ENCODE measurements at places on chromosomes 16 and 17.

GRCh38 chr17:58336456-58337209 is 8.0 kb upstream of the TSPOAP1 start:
- DNase-seq: peak; percentile 75

DNA sequence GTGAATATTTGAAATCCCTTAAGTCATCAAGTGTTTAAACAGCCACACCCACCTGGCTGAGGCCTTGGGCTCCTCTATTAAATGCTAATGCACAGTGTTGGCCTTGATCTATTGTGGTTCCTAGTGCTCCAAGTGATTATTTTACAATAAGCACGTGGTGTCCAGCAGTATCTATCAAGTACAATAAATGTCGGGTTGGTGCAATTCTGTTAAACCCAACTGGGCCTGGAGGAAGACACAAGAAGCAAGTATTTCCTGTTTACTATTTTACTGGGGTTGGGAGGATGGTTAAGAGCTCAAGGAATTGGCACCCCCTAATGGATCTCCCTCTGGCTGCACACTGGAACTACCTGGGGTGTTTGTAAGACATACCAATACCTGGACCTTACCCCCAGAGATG is 72.1 kb upstream of the HNF1B start:
- no peak for DNase-seq

- no peak for DNase-seq
These were observed 166.5 kb downstream of the NTN1 start for GRCh38 chr17:9187828-9188227.

- DNase-seq: peak; percentile 31
These were observed 103.7 kb downstream of the GRIN2A start for GRCh38 chr16:10078541-10078949.

- peak; percentile 42 for DNase-seq
These were observed 984 bp downstream of the CENPV start for GRCh38 chr17:16352303-16352666.

- peak; percentile 38 for DNase-seq
These were observed 467.3 kb downstream of the KCNJ2 start for GRCh38 chr17:70636517-70637133.

GRCh38 chr16:74455619-74456289 is 34.5 kb upstream of the CLEC18B start:
- peak; percentile 46 for DNase-seq

- DNase-seq: no peak
These were observed 7.9 kb downstream of the MTMR4 start for GRCh38 chr17:58506354-58507080.

GRCh38 chr17:15171167-15172047 is 93.7 kb downstream of the PMP22 start:
- DNase-seq: peak; percentile 60

DNA sequence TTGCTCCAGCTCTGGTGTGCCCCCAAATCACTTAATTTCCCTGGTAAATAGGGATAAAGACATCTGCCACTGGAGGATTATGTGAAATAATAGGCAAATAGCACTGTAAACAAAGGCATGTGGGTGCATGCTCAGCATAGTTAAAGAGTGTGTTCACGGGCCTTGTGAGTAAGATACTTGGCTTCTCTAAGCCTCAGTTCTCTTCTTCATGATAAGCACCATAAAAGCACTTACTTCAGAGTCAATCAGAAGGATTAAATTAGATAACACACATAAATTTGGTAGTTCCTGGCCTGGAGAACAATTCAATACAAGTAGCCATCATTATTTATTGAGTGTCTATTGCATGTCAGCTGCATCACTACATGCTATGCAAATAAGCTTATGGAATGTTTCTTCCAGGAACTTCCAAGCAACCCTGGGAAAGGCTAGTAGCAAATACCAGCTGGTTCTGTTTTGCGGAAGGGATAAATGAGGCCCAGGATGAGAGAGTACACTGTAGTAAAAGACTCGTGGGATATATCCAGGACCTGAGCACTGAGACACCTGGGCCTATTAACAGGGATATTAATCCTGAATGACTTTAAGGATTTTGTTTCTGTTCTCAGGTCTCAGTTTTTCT is 14.5 kb downstream of the CCL11 start:
- DNase-seq: peak; percentile 28

DNA sequence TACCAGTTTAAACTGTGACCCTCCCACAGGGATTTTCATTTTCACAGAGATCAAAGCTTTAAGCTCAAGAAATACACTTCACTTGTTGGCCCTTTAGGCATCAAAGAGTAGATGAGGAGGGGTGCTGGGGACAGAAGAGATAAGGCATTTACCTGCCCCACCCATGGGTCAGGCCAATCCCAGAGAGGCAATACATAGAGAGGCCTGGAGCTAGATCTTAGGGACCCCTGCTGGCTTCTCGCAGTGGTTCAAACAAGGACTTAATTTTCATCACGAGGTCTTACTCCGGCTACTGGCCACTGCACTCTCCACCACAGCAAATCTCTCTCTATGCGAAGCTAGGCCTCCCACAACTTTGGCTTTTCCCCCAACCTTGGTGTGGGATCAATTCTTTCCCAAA is 46.6 kb downstream of the NOG start:
- no peak for DNase-seq

DNA sequence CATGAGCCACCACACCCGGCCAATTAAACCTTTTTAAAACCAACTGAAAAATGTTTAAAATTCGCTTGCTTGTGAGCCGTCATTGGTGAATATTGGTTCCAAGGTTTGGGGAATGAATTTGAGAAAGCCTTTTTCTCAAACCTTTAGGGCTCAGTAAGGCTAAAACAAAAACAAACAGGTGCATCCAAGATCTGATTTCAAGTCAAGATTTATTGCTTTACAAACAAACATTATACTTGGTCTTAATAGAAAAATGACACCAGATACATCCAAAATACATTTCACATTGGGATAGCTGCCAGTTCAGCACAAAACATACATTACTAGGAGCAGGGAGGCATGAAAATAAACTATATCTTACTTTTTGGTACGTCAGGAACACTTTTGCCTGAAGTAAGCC is 5.4 kb downstream of the C17orf58 start:
- no peak for DNase-seq

DNA sequence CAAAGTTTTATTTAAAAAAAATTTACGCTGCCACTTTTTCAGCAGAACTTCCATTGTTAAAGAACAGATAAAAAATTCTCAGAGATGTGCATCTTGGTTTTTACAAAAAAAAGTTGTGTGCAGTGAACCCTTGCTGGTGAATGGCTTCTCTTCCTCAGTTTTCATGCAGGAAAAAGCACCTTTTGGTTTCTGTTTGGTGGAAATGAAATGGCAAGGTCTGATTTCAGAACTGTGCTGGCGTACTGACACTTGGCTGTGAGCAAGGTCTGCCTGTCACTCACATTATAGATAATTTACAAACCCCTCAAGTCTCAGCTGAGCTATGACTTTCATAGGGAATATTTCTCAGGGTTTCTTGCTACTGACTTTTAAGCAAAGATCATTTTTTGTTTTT is 5.7 kb upstream of the SALL1 start:
- DNase-seq: peak; percentile 19

- DNase-seq: no peak
These were observed 2.7 kb downstream of the KRT36 start for GRCh38 chr17:41486809-41487530.

- no peak for DNase-seq
These were observed 1.4 kb downstream of the TENT4B start for GRCh38 chr16:50154420-50154950.

DNA sequence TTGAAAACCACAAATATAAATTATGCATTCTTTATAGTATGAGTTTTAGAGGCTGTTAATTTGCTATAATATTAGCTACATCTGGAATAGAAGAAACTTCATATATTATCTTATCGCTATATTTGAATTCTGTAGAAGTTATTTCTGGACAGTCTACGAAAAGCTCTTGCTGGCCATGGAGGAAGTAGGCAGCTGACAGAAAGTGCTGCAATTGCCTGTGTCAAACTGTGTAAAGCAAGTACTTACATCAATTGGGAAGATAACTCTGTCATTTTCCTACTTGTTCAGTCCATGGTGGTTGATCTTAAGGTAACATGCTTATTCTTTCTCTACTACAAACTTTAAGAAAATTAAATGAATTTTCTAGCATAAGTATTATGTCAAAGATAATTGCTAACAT is 96.8 kb downstream of the OMG start:
- peak; percentile 41 for DNase-seq

GRCh38 chr17:3683054-3683511 is 12.9 kb downstream of the P2RX5 start:
- no peak for DNase-seq

DNA sequence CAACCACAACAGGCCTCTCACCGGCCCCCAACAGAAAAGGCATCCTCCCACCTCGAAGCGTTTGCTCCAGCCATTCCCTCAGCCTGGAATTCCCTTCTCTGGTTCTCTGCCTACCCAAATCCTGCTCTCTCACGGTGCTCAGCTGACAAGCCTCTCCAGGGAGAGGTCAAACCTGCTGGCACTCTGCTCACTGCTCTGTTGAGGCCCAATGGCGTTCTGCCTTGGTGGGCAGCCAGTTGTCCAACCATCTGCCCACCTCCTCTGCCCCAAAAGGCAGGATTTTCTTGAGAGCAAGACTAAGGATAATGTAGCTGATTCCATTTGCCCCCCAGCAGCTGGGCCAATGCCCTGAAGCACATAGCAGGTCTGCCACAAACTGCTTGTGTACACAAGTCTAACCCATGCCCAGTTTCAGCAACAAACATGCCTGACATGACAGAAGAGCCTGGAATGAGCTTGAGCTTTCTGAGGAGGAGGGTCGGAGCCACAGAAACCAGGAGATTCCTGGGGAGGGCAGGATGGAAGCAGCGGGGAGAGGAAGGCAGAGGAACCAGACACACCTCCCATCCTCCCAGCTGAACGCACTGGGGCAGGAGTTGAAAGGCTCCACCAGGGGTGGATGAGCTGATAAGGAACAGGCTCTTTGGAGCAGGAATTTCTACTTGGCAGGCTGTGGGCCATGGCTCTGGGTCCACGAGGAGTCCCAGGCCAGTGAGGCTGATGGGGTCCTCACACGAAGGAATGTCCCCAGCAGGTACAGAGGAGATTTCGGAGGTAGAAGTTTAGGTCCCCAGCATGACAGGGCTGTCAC is 23.9 kb downstream of the ARHGAP27 start:
- no peak for DNase-seq

DNA sequence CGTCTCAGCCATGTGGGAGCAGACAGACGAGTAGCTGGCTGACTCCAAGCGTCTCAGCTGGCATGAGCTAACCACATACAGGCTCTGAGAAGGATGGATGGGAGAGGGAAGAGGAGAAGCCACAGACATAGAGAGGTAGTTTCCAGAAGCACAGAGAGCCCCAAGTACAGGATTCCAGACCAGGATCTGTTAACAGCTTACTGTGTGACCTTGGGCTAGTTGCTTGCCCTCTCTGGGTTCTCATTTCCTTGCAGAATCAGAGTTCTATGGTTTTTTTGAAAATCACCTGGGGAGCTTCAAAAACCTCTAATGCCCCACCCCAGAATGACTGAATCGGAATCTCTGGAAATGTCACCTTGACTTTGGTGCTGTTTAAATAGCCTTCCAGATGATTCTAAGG is 60.2 kb downstream of the ABCC6 start:
- no peak for DNase-seq

- DNase-seq: peak; percentile 30
These were observed 7.7 kb downstream of the CDH1 start for GRCh38 chr16:68744744-68745280.

DNA sequence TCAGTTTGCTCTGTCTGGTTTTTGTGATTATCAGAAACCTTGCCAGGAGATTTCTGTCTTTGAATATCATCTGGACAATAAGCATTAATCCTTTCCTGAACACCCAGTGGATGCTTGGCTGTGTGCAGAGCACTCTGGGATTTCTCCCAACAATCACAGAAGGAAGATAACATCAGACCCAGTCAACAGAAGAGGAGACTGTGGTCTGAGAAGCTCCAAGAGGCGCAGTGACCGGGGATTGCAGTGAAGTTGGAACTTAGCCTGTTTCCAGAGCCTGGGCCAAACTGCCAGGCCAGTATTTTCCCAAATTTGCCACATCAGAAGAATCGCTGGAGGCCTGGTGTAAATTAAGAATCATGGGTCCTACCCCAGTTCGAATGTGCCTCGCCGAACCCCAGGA is 264.7 kb downstream of the C16orf95 start:
- peak; percentile 77 for DNase-seq

GRCh38 chr17:29016345-29017210 is 10.7 kb upstream of the SEZ6 start:
- no peak for DNase-seq

GRCh38 chr16:23587726-23588125 is 8.4 kb downstream of the NDUFAB1 start:
- DNase-seq: peak; percentile 76

DNA sequence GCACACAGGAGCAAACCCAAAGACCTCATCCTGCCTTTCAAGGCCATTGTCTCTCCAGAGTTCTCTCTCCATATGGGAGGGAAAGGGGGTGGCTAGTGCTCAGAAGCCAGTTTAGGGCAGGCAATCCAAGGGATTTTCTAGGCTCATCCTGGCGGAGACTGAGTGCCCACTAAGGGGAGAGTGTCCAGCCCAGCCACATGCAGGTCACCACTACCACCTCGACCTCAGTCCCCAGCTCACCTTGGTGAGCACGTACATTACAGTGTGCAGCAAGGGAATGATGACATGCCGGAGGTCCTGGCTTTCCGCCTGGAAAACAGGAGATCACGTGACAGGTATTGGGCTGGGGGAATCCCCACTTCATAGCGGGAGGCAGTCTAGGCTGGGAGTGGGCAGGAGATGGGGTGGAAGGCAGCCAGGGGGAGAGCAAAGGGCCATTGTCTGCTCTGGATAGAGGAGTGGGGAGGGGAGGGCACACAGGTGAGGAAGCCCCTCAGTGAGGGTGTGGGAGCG is 29.9 kb downstream of the PIK3R6 start:
- DNase-seq: no peak

GRCh38 chr17:12445331-12445730 is 220.4 kb upstream of the MYOCD start:
- DNase-seq: no peak

- DNase-seq: no peak
These were observed 841 bp upstream of the RAB5C start for GRCh38 chr17:42155614-42156045.

- DNase-seq: no peak
These were observed 185.2 kb downstream of the SOX9 start for GRCh38 chr17:72306037-72306436.

DNA sequence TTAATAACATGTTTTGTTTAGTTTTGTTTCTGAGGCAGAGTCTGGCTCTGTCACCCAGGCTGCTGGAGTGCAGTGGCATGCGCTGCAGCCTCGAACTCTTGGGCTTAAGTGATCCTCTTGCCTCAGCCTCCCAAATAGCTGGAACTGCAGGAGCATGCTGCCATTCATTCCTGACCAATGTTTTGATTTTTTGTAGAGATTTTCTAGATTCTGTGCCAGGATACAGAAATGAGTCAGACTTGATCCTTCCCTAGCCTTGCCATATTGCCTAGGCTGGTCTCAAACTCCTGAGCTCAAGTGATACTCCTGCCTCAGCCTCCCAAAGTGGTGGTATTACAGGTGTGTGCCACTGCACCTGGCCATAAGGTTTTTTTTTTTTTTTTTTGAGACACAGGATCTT is 17.7 kb downstream of the TAOK1 start:
- peak; percentile 13 for DNase-seq

- DNase-seq: no peak
These were observed 25.0 kb upstream of the TAC4 start for GRCh38 chr17:49872754-49873377.

Data from fibroblast of lung (primary cell).